Keratinocyte (primary cell): ENCODE measurements at places on chromosomes 3 and 15.

DNA sequence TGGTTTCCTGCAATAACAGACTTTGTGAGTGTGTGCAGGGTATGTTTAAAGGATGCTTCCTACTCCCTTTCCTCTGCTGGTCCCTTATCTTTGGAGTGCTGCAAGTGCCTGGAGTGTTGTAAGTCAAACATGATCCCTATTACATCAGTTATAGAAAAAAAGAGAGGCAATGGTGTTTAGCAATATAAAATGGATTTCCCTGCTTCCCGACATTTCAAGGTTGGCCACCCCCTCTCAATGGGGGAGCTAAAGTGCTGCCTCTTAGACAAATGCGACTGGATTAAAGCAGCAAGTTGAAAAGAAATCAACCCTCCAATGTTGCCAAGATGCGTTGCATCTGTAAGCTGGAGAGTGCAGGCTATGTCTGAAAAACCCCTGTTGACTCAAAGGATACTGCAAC lies 203.1 kb upstream of the WNT5A start:
- no peak for DNase-seq

DNA sequence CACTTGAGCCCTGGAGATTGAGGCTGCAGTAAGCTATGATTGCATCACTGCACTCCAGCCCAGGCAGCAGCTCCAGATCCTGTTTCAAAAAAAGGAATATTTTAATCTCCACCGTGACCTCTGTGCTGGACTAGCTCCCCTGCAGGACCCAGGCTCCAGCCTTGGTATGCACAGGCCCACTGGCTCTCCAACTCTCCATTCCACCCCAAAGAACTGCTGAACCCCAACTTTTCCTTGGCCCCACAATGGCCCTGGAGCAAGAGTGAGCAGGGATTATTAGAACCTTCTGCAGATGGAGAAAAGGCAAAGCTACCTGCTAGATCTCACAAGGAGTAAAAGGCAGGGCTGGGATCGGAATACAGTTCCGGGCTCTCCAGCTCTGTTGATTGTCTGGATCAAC lies 32.8 kb upstream of the SFMBT1 start:
- DNase-seq, result no peak

- DNase-seq, result no peak
Observed at GRCh38 chr3:194497799-194498575, 11.2 kb upstream of the ATP13A3 start.

GRCh38 chr15:26981492-26981891 lies 10.5 kb downstream of the GABRG3 start:
- no peak for DNase-seq
